ENCODE measurements at places on chromosomes 6 and 20.

- peak; percentile 80 for DNase-seq
Observed at GRCh38 chr6:90080876-90081481, 186.7 kb downstream of the GJA10 start.

- DNase-seq: no peak
Observed at GRCh38 chr6:170132561-170132991, 158.3 kb downstream of the DLL1 start.

GRCh38 chr20:53695797-53696527 lies 102.3 kb upstream of the ZNF217 start:
- no peak for DNase-seq

DNA sequence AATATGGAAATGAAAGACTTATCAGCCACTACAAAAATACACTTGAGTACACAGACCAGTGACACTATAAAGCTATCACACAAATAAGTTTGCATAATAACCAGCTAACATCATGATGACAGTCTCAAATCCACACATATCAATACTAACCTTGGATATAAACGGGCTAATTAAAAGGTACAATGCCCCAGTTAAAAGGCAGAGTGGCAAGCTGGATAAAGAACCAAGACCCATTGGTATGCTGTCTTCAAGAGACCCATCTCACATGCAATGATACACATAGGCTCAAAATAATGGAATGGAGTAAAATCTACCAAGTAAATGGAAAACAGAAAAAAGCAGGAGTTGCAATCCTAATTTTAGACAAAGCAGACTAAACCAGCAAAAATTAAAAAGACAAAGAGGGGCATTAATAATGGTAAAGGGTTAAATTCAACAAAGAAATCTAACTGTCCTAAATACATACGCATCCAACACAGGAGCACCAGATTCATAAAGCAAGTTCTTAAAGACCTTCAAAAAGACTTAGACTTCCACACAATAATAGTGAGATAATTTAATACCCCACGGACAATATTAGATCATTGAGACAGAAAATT lies 163.3 kb downstream of the CD24 start:
- DNase-seq: no peak

GRCh38 chr6:2072453-2072852 lies 173.0 kb downstream of the GMDS start:
- DNase-seq: no peak

DNA sequence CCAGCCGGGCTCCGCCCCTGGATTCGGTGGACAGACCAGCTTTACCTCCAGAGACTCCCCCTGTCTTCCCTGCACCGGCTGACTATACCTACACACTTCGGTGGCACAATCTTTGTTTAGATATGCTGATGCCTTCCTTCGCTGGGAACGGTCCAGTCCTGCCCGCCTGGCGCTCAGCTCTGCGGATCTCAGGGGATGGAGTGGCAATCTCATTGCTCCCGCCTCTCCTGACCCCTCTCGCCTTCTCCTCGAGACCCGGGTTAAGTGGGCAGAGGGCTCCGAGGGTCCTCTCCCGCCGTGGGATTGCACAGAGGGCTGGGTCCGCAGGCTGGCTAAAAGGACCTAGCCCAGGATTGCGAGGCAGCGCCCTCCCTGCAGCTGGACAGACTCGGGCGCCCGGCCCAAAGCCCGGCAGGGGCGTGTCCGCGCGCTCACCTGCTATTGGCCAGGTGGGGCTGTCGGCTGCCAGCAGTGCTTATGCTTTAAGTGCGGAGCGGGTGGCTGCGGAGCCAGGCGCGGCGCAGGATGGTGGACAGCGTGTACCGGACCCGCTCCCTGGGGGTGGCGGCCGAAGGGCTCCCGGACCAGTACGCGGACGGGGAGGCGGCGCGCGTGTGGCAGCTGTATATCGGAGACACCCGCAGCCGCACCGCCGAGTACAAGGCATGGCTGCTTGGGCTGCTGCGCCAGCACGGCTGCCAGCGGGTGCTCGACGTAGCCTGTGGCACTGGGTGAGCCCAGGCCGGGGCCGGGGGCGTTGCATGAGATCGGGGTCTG lies at the start of gene GNMT:
TSS of gene GNMT (plus strand) at position 512 of the 777 bp plus-strand sequence. CDS start at position 526, 14 bp downstream.
- no peak for DNase-seq
